Suprapubic skin (tissue), 4 donors: ENCODE measurements at places on chromosomes 13 and 19.

DNA sequence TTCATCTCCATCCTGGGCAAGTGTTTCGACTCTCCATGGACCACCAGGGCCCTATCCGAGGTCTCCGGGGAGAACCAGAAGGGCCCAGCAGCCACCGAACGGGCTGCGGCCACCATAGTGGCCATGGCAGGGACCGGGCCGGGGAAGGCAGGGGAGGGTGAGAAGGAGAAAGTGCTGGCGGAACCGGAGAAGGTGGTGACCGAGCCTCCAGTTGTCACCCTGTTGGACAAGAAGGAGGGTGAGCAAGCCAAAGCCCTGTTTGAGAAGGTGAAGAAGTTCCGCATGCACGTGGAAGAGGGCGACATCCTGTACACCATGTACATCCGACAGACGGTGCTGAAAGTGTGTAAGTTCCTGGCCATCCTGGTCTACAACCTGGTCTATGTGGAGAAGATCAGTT lies 4.7 kb upstream of the MAP2K7 start:
- H3K27ac ChIP-seq, result no peak overlapping the region
- H3K36me3 ChIP-seq, result peaks cover 9% of the 10 kb centered on the region
- no peak for DNase-seq
- no peak overlapping the region for H3K4me3 ChIP-seq
- H3K27me3 ChIP-seq, result no peaks in the 10 kb centered on the region

DNA sequence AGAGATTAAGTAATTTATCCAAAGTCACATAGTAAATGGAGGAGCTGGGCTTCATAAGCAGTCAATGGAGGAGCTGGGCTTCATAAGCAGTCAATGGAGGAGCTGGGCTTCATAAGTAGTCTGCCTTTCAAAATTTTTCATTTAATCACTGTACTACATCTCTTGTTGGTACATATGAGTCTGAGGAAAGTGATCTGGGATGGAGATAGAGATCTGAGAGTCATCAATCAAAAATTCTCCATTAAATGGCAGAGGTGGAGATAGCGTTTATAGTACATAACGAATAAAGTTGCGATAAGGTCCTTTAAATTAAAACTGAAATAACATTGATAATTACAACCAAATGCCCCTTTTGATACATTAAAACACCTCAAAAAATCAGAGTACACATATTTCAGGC lies 189.3 kb downstream of the KLF5 start:
- no peaks in the 10 kb centered on the region for H3K36me3 ChIP-seq
- H3K4me1 ChIP-seq, result peaks cover 13% of the 10 kb centered on the region
- H3K27me3 ChIP-seq, result no peaks in the 10 kb centered on the region
- H3K4me3 ChIP-seq, result no peak overlapping the region
- H3K27ac ChIP-seq, result no peak overlapping the region

DNA sequence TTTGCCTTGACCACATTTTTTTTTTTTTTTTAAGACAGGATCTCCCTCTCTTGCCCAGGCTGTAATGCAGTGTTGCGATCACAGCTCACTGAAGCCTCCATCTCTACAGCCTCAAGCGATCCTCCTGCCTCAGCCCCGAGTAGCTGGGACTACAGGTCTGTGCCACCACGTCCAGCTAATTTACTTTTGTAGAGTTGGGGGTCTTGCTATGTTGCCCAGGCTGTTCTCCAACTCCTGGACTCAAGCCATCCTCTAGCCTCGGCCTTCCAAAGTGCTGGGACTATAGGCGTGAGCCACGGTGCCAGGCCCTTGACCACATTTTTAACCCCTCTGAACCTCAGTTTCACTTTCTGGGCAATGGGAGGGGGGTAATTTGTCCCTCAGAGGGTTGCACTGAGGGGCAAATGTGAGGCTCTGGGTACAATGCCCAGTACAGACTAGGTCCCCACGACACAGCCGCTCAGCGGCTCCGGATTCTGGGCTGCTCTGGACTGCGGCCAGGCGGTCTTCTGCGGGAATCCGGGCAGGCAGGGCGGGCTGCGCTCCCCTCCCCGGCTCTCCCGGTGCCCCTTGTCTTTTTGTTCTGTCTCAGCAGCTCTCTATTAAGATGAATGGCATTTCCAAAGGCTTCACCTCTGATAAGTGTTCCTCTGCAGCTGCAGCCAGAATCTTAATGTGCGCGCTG lies 3.8 kb upstream of the ALOX5AP start:
- peaks cover 7% of the 10 kb centered on the region for H3K27me3 ChIP-seq
- H3K36me3 ChIP-seq, result no peaks in the 10 kb centered on the region
- no peak for DNase-seq
- no peaks in the 10 kb centered on the region for H3K4me1 ChIP-seq
- H3K27ac ChIP-seq, result no peak overlapping the region

- no peak overlapping the region for H3K4me3 ChIP-seq
- no peaks in the 10 kb centered on the region for H3K4me1 ChIP-seq
- peaks cover 21% of the 10 kb centered on the region for H3K27me3 ChIP-seq
- H3K27ac ChIP-seq, result no peak overlapping the region
- DNase-seq, result no peak
Observed at GRCh38 chr13:45930177-45930576, 78.6 kb upstream of the SIAH3 start.
